CD4-positive, alpha-beta T cell treated with Interleukin-2 at 100 ng/mL for 4 hours (primary cell): ENCODE measurements at places on chromosomes 5 and 9.

DNA sequence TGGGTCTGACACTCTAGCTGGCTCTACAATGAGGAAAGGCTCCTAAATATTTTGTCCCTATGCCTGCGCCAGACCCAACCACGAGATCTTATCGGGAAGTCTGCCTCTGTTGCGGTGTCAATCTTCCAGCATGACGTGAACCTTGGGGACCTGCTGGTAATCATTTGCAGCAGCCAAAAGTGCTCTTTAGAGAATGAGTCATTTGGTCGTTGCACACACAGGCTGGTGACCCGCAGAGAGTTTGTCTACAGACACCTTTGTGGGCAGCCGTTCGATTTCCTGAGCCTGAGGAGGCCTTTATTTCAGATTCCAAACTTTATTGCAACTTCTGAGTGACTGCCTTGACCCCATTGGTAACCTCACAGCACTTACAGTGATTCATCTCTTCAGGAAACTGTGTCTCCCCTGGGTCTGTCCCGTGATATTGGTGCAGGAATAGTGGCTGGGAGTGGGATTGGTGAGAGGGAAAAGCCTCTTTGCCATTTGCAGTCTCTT is 326.1 kb downstream of the NSG2 start:
- no peak for DNase-seq

DNA sequence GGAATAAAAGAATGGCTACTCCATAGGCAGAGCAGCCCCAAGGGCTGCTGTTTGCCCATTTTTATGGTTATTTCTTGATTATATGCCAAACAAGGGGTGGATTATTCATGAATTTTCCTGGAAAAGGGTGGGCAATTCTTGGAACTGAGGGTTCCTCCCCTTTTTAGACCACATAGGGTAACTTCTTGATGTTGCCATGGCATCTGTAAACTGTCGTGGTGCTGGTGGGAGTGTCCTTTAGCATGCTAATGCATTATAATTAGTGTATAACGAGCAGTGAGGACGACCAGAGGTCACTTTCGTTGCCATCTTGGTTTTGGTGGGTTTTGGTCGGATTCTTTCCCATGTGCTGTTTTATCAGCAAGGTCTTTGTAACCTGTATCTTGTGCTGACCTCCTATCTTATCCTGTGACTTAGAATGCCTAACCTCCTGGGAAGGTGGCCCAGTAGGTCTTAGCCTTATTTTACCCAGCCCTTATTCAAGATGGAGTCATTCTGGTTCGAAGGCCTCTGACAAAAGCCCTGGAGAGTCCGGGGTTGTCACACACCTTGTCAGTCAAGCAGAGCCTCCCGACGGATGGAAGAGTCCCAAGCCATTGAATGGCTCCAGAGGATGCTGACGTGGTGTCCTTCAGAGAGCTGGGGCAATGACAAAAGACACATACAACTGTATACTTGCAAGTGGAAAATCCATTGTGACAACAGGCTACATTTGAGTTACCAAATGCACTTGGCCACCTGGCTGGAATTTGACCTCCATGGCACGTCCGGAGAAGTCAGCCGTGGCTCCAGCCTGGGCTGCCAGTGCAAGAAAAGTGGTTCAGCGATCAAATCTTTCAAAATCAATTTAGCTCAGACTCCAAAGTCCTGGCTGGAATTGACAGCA is 67.1 kb upstream of the CLINT1 start:
- DNase-seq = no peak

GRCh38 chr5:42992088-42992879 is 47.8 kb downstream of the ANXA2R start:
- DNase-seq = peak; percentile 78

- no peak for DNase-seq
These were observed 23.7 kb downstream of the RFK start for GRCh38 chr9:76370396-76371023.

GRCh38 chr5:161446655-161447054 is 99.9 kb downstream of the GABRB2 start:
- no peak for DNase-seq

DNA sequence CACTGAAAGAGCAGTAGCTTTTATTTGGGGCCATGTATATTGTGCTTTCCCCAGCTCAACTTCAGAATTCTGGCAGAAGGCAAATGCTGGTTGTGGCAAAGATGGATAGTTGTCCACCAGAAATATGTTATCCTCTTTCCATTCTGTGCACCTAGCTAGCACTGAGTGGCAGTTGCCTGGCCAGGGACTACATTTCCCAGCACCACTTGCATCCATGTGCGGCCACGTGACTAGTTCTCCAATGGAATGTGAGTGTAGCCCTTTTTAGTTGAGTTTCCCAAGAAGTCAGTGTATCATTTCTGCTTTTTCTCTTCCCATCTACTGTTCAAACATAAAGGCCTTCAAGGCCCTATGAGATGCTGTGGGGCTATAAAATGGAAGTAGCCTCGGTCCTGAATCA is 354.0 kb upstream of the CLINT1 start:
- no peak for DNase-seq

DNA sequence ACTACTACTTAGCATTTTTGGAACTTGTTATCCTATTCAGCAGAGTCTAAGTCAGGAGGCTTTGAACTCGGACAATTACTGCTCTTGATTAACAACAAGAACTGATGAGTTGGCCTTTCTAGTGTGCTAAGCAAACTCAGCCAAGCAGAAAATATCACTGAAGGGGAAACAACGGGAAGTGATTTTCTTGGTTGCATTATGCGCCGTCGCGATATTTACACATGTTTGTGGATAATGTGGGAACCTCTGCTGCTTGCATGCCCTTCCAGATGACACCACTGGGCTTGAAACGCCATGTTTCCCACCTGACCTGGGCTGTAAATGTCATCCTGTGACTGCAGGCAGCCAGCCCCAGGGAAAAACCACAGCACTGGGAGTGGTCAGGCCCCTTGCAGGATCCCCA is 205.5 kb downstream of the PAX5 start:
- no peak for DNase-seq

- DNase-seq = no peak
These were observed 15.5 kb upstream of the MGAT1 start for GRCh38 chr5:180817893-180818674.

DNA sequence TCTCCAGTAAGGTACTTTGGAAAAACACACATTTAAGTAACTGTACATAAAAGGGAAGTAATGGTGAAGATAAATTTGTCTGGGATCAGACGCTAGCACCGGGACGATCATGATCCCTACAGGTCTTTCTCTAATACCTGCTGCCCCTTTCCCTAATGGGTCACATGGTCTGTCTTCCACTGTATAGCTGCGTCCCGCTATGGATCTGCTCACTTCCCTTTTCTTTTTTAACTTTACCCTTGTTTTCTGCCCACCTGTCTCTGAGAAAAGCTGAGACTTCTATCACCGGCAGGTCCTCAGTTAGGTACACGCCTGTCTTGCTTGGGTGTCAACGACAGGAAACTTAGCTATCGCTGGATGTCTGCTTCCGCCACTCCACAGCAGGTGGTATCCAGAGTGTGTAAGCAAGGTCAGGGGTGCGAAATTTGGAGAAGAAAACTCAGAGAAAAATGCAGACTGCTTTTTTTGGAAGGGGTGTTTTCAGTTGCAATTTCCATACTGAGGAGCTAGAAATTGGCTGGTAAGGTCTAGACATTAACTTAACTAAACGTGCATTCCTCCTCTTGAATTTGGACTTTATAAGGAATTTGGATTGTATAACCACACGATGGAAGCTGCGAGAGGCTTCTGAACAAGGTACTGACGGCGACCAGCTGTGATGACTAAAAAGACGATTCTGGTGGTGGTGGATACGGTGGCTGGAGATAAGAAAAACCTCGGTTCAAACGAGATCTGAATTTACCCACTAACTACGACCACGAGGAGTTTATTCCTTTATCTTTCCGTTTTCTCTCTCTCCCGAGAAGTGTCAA is 1.1 kb upstream of the ICE1 start:
- DNase-seq = peak; percentile 25

- DNase-seq = no peak
These were observed 1809.9 kb upstream of the ACO1 start for GRCh38 chr9:30574355-30575151.

- DNase-seq = no peak
These were observed 84.0 kb upstream of the SMIM32 start for GRCh38 chr5:136276946-136277345.

GRCh38 chr5:72386639-72387038 is 66.5 kb downstream of the PTCD2 start:
- DNase-seq = no peak
